ENCODE measurements at places on chromosomes 5 and 9.

GRCh38 chr9:34275811-34276210 is 53.3 kb downstream of the KIF24 start:
- no peak for DNase-seq

- no peak for DNase-seq
These were observed 310.8 kb downstream of the YTHDC2 start for GRCh38 chr5:113824307-113824706.

- DNase-seq = no peak
These were observed 434.7 kb downstream of the DTWD2 start for GRCh38 chr5:118553662-118554061.

DNA sequence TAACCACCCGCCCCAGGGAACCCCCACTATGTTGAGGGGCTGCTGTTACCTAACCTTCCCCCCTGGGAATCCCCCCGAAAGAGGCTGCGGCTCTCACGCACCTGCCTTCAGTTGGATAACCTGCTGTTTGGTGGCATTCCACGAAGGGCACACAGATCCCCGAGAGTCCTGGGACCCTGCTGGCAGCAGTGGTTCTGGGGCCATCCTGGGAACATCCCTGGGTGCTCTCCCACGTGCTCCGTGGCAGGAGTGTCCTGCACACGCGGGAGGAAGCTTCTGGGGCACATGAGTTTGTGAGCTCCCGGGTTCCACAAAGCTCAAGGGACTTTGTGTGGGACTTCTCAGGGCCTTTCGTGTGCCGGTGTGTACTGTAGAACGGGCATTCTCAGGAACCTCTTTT is 102.3 kb downstream of the RXRA start:
- DNase-seq = no peak

DNA sequence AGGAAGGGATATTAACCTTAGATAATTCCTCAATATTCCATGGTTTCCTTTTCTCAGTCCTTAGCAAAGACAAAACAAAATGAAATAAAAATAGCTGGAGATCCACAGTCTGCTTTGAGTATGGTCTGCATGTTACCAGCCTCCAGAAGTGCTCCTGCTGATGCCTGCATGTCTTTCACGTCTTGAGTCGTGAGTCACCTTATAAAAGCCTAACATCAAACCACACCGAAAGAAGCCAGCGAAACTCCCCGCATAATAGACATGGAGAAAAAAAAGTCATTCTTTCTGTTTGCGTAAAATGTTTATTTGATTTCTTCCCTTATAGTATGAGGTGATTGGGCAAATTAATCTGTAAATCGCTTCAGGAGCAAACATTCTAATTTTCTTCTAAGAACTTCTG is 380.5 kb downstream of the SLCO4C1 start:
- DNase-seq = no peak

- no peak for DNase-seq
These were observed 165.1 kb downstream of the ASTN2 start for GRCh38 chr9:117249799-117250198.
